Right lobe of liver (tissue), 6 donors: ENCODE measurements at places on chromosomes 5 and 9. TPM values are rescaled to one million over a fixed set of nuclear protein-coding genes. Genes with fewer than 3 reads are reported as not detected.

The CTNNA1 gene
- total RNA-seq, result 101 TPM

The ISL1 gene
- total RNA-seq, result not detected

The SURF4 gene
- total RNA-seq, result 211 TPM

The LPAR1 gene
- 0.66 TPM for total RNA-seq

The OBP2B gene
- not detected for total RNA-seq

The PLAC8L1 gene
- not detected for total RNA-seq

The PLEKHG4B gene
- total RNA-seq, result not detected

The CDKN2B-AS1 gene
- total RNA-seq, result 0.25 TPM

DNA sequence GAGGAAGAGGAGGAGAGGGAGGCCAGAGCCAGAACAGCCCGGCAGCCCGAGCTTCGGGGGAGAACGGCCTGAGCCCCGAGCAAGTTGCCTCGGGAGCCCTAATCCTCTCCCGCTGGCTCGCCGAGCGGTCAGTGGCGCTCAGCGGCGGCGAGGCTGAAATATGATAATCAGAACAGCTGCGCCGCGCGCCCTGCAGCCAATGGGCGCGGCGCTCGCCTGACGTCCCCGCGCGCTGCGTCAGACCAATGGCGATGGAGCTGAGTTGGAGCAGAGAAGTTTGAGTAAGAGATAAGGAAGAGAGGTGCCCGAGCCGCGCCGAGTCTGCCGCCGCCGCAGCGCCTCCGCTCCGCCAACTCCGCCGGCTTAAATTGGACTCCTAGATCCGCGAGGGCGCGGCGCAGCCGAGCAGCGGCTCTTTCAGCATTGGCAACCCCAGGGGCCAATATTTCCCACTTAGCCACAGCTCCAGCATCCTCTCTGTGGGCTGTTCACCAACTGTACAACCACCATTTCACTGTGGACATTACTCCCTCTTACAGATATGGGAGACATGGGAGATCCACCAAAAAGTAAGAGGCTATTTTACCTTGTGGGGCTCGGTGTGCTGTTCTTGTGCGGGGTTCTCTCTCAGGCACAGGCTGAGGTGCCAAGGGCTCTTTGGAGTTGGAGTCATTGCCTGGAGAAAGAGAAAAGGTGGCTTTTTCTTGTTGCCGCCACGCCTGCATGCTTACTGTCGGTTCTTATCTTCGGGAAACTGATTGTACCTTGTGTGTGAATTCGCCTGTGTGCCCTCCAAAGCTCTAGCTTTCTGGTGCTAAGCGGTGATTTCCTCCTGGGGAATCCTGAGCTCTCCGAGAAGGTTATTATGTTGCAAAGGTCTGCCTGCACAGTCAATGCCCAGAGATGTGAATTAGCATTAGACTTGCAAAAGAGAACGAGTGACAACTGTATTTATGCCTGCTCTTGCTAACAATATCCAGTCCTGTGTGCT, at the start of gene ISL1:
ISL1 (plus strand) TSS at position 318 of the 991 bp plus-strand sequence; CDS start at position 542, 224 bp downstream.
- H3K36me3 ChIP-seq, result no peaks in the 10 kb centered on the region
- H3K27me3 ChIP-seq, result peaks cover 67% of the 10 kb centered on the region
- H3K27ac ChIP-seq, result no peak within 1 kb of the TSS

- H3K4me3 ChIP-seq, result no peak overlapping the region
- H3K27ac ChIP-seq, result no peak overlapping the region
- no peaks in the 10 kb centered on the region for H3K36me3 ChIP-seq
- H3K4me1 ChIP-seq, result no peaks in the 10 kb centered on the region
Observed at GRCh38 chr5:171858303-171858702, 72.7 kb downstream of the SMIM23 start.

- H3K36me3 ChIP-seq, result no peaks in the 10 kb centered on the region
- DNase-seq, result no peak
- no peak overlapping the region for H3K27ac ChIP-seq
- no peaks in the 10 kb centered on the region for H3K4me1 ChIP-seq
- no peaks in the 10 kb centered on the region for H3K27me3 ChIP-seq
Observed at GRCh38 chr9:126842977-126843799, 17.3 kb upstream of the ZBTB34 start.

DNA sequence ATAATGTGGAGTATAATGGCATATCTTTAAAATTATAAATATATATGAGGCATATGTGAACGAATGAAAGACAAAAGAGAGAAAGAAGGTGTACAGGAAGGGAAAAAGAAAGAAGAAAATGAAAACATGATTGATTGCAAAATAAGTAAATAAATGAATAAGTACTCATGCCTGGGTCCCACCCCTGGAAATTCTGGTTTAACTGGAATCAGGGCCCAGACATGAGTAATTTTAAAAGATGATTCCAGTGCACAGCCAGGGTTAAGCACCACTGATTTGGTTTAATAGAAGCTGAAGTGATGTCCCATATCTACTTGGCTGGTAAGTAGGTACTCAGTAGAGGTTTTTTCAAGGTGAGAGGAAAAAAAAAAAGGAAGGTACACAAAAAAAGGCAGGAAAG, 34.0 kb upstream of the HOMER1 start:
- peaks cover 17% of the 10 kb centered on the region for H3K4me1 ChIP-seq
- no peak for DNase-seq
- H3K4me3 ChIP-seq, result no peak overlapping the region
- H3K36me3 ChIP-seq, result no peaks in the 10 kb centered on the region
- H3K27ac ChIP-seq, result peak overlapping the region; percentile 61

- no peaks in the 10 kb centered on the region for H3K4me1 ChIP-seq
- no peaks in the 10 kb centered on the region for H3K27me3 ChIP-seq
- H3K4me3 ChIP-seq, result no peak overlapping the region
Observed at GRCh38 chr5:172427202-172427601, 27.1 kb downstream of the SH3PXD2B start.

- DNase-seq, result peak; percentile 81
- H3K27me3 ChIP-seq, result no peaks in the 10 kb centered on the region
- no peak overlapping the region for H3K4me3 ChIP-seq
- no peaks in the 10 kb centered on the region for H3K4me1 ChIP-seq
- H3K27ac ChIP-seq, result no peak overlapping the region
Observed at GRCh38 chr5:17216176-17216973, 1.1 kb upstream of the BASP1 start.

DNA sequence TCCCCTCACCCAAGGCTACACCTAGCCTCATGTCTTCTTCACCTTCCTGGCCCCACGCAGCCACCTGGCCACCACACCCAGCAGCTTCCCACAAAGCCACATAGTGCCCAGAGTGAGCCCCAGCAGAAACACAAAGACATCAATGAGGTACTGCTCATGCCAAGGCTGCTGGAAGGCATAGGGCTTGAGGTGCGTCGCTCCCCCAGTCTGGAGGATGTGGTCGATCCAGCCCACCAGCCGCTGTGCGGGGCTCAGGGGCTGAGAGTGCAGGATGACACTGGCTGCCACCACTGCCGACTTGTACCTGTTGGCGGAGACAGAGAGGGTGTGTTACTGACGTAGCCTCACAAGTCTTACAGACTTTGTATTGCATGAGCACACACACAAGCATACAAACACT, 15.8 kb upstream of the CAPSL start:
- no peaks in the 10 kb centered on the region for H3K36me3 ChIP-seq
- H3K4me3 ChIP-seq, result no peak overlapping the region
- no peaks in the 10 kb centered on the region for H3K27me3 ChIP-seq
- no peaks in the 10 kb centered on the region for H3K4me1 ChIP-seq
- no peak overlapping the region for H3K27ac ChIP-seq

DNA sequence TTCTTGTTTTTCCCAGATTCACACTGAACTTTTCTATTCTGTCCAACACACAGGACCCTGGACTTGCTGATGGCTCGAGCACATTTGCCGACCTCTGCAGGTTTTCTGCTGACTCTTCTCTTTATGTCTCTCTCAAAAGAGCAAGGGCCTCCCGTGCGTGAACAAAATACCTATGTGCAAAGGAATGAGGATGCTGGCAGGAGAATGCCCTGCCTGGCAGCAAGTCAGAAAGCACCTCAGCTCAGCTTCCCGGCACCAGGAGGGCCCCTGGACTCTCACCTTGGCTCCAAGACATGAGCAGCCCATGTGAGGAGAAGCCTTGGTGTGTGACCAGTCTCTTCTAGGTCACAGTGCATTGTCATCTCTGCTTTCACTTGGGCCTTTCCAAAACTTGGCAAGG, 36.1 kb downstream of the PAPPA start:
- peak; percentile 39 for DNase-seq
- no peak overlapping the region for H3K27ac ChIP-seq
- H3K27me3 ChIP-seq, result no peaks in the 10 kb centered on the region
- H3K4me3 ChIP-seq, result no peak overlapping the region

GRCh38 chr5:143101725-143102386, 301.6 kb downstream of the NR3C1 start:
- no peak for DNase-seq
- no peaks in the 10 kb centered on the region for H3K36me3 ChIP-seq
- H3K27me3 ChIP-seq, result no peaks in the 10 kb centered on the region
- no peak overlapping the region for H3K27ac ChIP-seq

GRCh38 chr5:87539839-87540238, 127.1 kb upstream of the CCNH start:
- DNase-seq, result no peak
- H3K4me3 ChIP-seq, result no peak overlapping the region
- no peaks in the 10 kb centered on the region for H3K36me3 ChIP-seq
- H3K4me1 ChIP-seq, result no peaks in the 10 kb centered on the region
- H3K27me3 ChIP-seq, result no peaks in the 10 kb centered on the region

- H3K27ac ChIP-seq, result no peak overlapping the region
- H3K4me1 ChIP-seq, result no peaks in the 10 kb centered on the region
- DNase-seq, result no peak
- no peaks in the 10 kb centered on the region for H3K36me3 ChIP-seq
- H3K27me3 ChIP-seq, result no peaks in the 10 kb centered on the region
Observed at GRCh38 chr9:83521411-83521810, 16.8 kb downstream of the FRMD3 start.

- no peaks in the 10 kb centered on the region for H3K4me1 ChIP-seq
- H3K27ac ChIP-seq, result no peak overlapping the region
- H3K4me3 ChIP-seq, result no peak overlapping the region
- H3K27me3 ChIP-seq, result no peaks in the 10 kb centered on the region
- DNase-seq, result no peak
- H3K36me3 ChIP-seq, result no peaks in the 10 kb centered on the region
Observed at GRCh38 chr5:89735082-89735481, 674.5 kb downstream of the CETN3 start.

GRCh38 chr5:78899922-78900362, 85.2 kb downstream of the ARSB start:
- H3K36me3 ChIP-seq, result no peaks in the 10 kb centered on the region
- no peak overlapping the region for H3K4me3 ChIP-seq
- H3K4me1 ChIP-seq, result no peaks in the 10 kb centered on the region
- no peak overlapping the region for H3K27ac ChIP-seq
- H3K27me3 ChIP-seq, result no peaks in the 10 kb centered on the region

DNA sequence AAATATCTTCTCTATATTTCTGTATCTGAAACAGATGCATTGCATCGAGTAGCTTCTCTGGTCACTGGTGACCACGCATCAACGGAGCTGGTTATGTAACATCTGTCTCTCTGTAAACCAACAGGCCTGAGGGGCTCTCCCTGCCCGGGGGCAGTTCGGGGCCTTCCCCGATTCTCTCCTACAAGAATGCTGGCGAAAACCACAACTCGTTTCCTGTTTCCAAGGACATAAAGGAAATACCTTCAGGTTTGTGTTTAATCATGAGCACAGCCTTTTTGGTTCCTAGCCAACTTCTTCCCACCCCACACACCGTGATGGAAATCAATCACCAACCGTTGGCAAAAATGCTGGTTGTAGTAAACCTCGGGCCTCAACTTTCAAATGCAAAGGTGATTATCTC, 25.1 kb downstream of the GDNF start:
- H3K36me3 ChIP-seq, result no peaks in the 10 kb centered on the region
- H3K27me3 ChIP-seq, result no peaks in the 10 kb centered on the region
- DNase-seq, result no peak
- no peak overlapping the region for H3K27ac ChIP-seq
- H3K4me1 ChIP-seq, result no peaks in the 10 kb centered on the region

- DNase-seq, result no peak
- no peaks in the 10 kb centered on the region for H3K4me1 ChIP-seq
- no peaks in the 10 kb centered on the region for H3K36me3 ChIP-seq
- no peaks in the 10 kb centered on the region for H3K27me3 ChIP-seq
- no peak overlapping the region for H3K4me3 ChIP-seq
- H3K27ac ChIP-seq, result no peak overlapping the region
Observed at GRCh38 chr9:25453875-25454274, 224.4 kb downstream of the TUSC1 start.

- no peak for DNase-seq
- no peaks in the 10 kb centered on the region for H3K4me1 ChIP-seq
- H3K4me3 ChIP-seq, result no peak overlapping the region
- H3K27me3 ChIP-seq, result no peaks in the 10 kb centered on the region
- no peaks in the 10 kb centered on the region for H3K36me3 ChIP-seq
Observed at GRCh38 chr5:33227746-33228145, 213.0 kb upstream of the TARS1 start.
